GM04503 (cell line): ENCODE measurements at places on chromosomes 4 and X.
A peak's percentile ranks its signal among the peaks of the same experiment; 100 is the strongest.

DNA sequence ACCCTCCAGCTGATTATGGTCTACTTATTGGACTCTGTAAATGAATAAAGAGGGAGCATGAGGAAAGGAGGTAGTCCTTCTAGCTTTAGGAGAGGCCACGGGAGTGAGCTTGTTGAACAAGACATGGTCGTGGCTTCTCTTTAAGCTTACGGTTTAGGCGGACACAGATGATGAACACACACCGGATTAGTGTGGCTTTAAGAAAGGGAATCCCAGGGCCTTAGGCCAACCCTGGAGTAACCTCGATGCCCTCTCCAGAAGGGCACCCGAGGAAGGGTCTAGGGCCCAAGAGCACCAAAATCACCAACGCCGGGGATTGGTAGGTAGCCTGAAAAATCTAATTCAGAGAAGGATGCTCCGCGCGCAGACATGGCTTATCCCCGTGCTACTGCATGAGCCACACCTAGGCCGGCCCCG, 39.4 kb downstream of the ERVMER34-1 start:
- DNase-seq: no peak

DNA sequence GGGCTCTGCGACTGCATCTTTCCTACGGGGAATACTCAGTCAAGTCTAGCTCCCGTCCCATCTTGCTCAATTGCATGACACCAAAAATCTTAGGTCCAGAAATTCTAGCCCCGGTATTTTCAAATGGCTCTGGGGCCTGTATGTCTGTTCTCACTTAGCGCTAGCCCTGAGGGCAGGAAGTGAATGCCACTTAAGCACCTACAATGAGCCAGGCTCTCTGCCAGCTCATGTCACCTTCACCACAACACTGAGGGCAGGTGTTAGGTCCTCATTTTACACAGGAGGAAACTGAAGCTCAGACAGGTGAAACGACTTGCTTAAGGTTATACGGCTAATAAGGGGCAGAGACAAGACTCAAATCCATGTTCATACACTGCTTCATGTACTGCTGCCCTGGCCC, 282.8 kb downstream of the PPP1R2C start:
- no peak for DNase-seq

GRCh38 chr4:184348311-184349233, 125.8 kb downstream of the IRF2 start:
- no peak for DNase-seq

DNA sequence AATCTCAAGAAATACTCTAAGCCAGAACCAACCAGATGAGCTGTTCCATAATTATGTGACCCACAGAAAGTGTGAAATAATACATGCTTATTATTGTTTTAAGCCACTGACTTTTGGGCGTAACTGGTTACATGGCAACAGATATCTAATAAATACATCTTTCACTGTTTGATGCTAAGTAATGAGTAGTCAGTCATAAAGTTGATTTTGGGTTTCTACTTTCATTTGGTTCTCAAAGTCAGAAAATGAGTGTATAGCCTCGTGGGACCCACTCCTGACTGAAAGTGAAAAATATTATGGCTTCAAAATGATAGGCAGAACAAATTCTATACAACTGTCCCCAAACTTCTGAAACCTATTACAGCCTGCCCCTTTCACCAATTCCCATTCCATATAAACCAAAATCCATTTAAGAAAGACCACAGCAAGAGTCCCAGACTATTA, 88.0 kb upstream of the CBR4 start:
- DNase-seq: no peak

DNA sequence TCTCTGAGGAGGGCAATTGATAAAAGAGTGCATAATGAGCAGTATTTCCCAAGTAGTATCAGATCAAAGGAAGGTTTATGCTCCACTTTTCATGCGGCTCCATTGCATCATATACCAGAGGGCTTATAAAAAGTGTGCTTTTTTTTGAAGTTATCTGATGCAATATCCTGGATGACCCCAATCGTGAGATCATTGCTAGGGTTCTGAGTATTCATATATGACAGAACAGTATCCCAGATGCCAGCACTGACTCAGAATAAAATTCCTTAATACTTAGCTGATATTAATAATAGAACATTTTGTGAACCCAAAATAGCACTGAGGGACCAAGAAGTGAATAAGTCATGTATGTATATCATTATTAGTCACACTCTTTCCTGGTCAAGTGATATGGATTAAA, 945.5 kb upstream of the AGA start:
- DNase-seq: no peak

GRCh38 chr4:25123236-25123635, 37.0 kb downstream of the SEPSECS start:
- DNase-seq: no peak

DNA sequence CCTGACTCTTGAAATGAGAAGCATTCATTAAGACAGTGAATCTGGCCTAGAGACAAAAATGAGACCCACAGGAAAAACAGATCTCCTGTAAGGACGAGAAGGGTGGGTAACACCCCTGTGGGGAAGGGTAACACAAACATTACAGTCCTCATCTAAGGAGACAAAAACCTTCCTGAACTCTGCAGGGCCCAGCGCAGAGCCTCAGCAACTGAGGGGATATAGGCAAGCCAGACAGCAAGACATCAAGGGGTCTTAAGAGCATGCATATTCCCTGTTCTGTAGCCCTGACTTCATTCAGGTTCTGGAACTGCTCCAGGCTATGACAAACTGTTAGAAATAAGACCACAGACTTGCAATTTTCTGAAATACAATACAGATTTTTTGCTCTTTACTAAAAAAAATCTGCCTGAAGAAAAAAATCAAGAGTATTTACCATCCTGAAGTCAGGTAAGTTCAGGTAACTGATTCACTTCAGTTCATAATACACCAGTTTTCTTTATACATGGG, 15.5 kb downstream of the COX18 start:
- DNase-seq: no peak

DNA sequence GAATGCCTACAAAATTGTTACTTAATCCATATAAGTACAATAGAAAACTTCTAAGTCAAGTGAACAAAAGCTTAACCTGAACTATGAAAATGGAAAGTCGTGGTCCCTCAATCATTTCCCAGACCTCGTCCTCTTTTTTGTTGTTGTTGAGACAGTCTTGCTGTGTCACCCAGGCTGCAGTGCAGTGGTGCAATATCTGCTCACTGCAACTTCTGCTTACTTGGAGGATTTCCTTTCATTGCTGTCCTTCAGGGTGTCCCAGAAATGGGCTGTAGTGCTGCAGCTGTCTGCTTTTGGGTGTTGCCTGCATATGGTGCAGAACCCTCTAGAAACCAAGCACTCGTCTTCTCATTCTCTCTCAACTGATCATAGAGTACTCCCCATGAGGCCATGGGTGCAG, 75.0 kb upstream of the IL2 start:
- no peak for DNase-seq

- DNase-seq: no peak
These were observed 137.7 kb downstream of the CRLF2 start for GRCh38 chrX:1074755-1075154.

GRCh38 chrX:54171527-54172250, 11.4 kb downstream of the FAM120C start:
- DNase-seq: peak; percentile 62

- peak; percentile 11 for DNase-seq
These were observed 131.3 kb upstream of the AGA start for GRCh38 chr4:177573507-177573906.
